ENCODE measurements at places on chromosomes 1 and 21.
A peak's percentile ranks its signal among the peaks of the same experiment; 100 is the strongest.

DNA sequence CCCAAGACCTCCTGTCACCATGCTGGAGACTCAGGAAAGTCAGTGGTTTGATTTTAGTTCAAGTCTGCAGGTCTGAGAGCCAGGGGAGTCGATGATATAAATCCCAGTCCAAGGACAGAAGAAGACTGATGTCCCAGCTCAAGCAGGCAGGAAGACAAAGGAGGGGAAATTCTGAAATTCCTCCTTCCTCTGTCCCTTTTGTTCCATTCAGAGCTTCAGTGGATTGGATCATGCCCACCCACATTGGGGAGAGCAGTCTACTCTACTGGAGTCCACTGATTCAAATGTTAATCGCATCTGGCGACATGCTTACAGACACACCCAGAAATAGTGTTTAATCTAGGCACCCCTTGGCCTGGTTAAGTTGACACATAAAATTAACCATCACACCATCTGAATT lies 7.2 kb upstream of the ADAMTS1 start:
- DNase-seq: no peak

DNA sequence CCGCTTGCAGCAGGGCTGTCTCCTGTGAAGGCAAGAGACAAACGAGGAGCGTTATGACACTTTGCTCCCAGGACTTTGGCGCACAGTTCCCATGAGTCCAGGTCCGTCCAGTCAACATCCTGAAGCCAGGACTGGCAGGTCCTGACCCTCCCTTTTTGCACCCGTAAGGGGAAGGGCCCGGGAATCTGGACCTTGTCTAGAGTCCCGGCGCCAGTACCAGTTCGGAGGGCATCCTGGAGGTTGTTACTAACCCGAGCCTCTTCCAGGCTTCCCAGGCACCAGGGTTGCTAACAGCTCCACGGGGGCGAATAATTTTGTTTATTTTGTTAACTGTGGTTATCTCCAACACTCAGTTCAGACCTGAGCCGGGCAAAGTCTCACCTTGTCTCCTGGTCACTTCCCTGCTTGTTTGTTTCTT lies 682 bp upstream of the RWDD3 start:
- no peak for DNase-seq

DNA sequence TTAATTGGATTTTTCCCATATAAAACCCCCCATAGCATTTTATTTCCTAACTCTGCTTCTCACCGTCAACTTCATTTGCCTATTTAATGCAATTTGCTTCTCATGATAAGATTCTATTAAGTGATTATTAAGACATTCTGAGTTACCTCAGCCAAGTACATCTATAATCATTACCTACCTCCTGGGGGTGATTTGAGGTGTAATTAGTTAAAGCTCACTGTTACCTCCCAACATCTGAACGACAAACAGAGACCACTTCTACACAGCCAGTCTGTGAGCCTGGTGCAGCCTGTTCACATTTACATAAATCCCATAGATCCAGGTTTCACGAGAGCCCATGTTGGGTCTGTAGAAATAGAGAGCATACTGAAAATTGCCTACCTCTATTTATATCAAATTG lies 65.7 kb upstream of the SSX2IP start:
- DNase-seq: no peak

DNA sequence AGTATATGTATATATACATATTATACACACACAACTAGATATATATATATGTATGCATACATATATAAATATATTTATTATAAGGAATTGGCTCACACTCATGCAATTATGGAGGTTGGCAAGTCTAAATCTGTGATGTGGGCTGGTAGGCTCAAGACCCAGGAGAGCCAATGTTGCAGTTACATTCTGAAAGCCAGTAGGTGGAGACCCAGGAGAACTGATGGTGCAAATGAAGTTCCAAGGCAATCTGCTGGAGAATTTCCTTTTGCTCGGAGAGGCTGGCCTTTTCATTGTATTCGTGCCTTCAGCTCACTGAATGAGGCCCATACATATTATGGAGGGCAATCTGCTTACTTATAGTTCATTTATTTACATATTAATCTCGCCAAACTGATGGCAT lies 9.4 kb downstream of the IVL start:
- DNase-seq: no peak

- DNase-seq: no peak
These were observed 36.5 kb downstream of the CHRM3 start for GRCh38 chr1:239422818-239423217.

DNA sequence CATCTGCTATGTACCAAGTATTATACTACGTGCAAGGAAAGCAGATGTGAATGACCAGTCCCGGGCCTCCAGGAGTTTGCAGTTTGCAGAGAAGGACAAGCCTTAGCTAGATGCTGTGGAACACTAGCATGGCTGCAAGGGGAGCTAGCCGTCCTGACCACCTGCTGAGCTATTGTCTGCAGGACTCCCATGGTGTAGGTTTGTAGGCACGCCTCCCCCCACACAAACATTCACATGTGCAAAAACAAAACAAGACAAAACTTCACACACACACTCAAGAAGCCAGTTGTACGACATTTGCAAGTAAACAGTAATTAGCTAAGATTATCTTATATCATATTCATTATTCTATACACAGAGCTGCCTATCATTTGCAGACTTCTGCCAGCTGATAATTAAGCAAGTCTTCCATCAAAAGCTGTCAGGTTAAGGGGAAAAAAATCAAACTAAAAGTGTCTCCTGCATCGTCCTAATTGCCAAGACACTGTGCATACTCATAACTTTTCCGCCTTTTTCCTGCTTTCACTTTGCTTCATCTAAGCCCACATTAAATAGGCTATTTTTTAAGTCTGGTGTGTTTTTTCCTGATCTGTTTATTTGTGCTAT lies 10.7 kb upstream of the HNRNPU start:
- no peak for DNase-seq

- DNase-seq: no peak
These were observed 128.8 kb upstream of the COA6 start for GRCh38 chr1:234244482-234244881.

GRCh38 chr1:111593403-111594305 lies 25.9 kb upstream of the RAP1A start:
- DNase-seq: no peak

- peak; percentile 8 for DNase-seq
These were observed 3.7 kb upstream of the FNDC7 start for GRCh38 chr1:108708691-108709660.

DNA sequence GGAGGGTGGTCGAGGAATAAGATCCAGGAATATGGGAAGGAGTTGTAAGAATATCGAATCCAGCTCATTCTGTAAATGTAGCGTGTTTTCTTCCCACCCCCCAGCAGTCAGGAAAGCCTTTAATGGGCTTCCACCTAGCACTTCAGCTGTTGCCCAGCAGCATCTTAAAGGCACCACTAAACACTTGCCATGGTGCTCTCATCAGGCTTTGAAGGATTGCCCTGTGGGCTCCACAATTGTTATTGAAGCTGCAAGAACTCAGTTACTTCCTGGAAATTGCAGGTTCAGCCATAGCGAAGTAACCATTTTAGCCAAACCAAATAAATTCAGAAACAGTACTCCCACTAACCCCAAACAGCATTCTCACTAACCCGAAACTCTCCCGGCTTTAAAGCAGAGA lies 511.2 kb downstream of the PLPP3 start:
- DNase-seq: no peak

DNA sequence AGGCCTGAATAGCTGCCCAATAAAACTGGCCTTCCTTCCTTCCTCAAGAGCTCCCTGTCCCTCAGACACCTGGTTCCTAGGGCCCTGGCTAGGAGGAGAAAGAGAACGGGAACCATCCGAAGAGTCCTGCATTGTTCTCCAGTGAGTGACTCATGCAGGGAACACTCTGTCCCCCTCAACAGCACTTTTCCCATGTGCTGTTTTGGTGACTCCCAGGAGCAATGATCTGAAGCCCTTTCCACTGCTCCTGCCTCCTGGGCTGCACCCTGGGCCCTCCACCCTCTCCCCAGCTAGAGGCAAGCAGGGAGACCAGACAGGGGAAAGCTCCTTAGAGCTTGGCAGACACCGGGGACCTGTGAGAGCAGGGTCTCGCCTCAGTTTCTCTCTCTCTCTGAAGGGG lies 18.9 kb downstream of the TNNT2 start:
- DNase-seq: no peak

DNA sequence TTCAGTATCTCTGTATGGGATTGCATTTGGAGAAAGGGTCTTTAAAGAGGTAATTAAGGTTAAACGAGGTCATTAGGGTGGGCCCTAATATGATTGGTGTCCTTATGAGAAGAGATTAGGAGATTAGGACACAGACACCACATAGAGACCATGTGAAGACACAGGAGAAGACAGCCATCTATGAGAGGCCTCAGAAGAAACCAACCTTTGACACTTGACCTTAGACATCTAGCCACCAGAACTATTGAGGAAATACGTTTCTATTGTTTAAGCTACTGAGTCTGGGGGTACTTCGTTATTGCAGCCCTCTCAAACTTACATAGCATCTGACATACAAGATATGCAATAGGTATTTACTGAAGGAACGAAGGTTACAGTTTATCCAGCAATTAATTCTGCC lies 7.3 kb upstream of the VPS45 start:
- DNase-seq: no peak

DNA sequence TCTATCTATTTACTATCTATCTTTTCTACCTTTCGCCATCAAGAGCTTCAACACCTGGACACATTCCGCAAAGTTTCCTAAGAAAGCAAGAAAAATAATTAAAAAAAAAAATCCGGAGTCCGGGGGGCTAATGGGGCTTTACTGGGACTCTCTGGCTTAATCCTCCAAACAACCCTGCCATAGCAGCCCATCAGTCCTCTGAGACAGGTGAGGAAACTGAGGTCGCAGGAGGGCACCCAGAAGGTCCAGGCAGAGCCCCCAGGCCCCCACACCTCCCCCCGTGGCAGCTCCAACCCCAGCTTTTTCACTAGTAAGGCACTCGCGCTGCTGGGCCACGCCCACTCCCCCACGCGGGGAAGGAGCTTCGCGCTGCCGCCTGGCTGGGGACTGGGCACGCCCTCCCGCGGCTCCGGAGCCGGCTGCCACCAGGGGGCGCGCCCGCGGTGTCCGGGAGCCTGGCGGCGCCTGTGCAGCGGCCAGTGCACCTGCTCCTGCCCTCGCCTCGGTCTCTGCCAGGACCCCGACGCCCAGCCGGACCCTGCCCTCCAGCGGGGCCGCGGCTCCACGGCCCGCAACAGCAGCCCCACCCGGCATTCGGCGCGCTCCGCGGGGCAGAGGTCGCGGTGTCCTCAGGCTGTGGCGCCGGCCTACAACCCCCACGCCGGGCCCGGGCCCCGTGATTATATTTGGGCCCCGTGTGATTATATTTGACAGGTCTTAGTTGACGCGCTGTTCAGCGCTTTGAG lies 54.1 kb upstream of the SAMD11 start:
- DNase-seq: peak; percentile 68

DNA sequence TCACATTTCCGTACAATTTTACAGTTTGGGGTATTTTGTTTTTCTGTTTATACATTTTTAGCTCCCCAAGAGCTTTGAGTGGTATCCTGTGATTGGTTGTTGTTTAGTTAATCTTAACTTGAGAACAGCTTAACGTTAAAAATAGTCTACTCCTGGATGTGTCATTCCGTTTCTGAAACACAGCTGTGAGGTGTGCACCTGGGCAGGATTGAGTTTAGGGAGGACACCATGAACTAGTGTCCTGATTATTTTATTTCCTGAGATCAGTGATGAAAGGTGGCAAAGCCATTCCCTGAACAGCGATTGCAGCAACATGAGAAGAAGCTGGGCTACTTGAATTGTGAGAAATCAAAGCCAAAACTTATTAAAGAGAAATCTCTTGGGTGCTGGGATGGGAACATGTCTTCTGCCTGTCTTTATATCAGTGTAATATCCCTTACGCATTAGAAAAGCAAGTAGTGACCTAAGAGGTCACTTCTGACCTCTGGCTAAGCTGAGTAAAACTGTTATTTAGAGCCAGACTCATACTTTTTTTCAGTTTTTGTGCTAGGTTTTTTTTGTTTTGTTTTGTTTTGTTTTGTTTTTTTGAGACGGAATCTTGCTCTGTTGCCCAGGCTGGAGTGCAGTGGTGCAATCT lies 43.4 kb downstream of the ZBTB40 start:
- DNase-seq: no peak

DNA sequence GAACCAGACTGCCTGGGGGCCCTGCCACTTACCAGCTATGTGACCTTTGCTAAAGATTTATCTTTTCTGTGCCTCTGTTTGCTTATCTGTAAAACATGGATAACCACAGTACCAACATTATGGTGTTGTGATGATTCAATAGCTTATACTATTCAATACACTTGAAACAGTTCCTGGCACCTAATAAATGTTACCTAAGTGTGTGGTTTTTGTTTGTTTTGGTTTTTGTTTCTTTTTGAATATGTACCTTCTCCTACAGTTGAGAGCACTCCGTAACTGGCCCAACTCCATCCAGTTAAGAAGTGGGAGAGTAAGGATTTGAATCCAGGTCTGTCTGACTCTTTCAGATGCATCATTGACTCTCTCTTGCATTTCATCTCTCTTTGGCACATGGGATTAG lies 125.8 kb upstream of the C8B start:
- DNase-seq: no peak

- DNase-seq: no peak
These were observed 974.8 kb downstream of the ADGRL2 start for GRCh38 chr1:82775406-82776000.

GRCh38 chr1:230503726-230504125 lies 77.6 kb upstream of the PGBD5 start:
- DNase-seq: no peak

GRCh38 chr1:52479076-52479475 lies 73.8 kb downstream of the TUT4 start:
- no peak for DNase-seq

DNA sequence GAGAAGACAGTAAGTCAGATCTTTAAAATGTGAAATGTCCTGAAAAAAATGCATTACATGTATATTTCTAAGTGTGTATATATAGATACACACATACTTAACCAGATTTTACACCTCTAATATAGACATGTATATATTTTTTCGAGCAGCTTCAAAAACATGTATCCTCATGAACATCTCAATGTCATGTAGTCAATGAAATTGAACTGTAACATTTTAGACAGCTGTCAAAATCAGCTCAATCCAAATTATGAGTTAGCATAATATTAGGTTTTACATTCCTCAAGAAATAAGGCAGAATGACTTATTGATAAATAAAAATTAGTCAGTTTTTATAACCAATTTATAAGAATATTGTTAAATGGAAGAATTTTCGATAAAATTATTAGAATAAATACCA lies 665.7 kb downstream of the BRINP3 start:
- no peak for DNase-seq

- DNase-seq: peak; percentile 16
These were observed 29.3 kb downstream of the TNNT2 start for GRCh38 chr1:201348211-201348566.

GRCh38 chr1:198830412-198830811 lies 191.6 kb downstream of the PTPRC start:
- no peak for DNase-seq

- no peak for DNase-seq
These were observed 7.6 kb downstream of the FAM151A start for GRCh38 chr1:54615531-54616279.

GRCh38 chr1:56995414-56996100 lies 29.7 kb upstream of the C8B start:
- DNase-seq: no peak

DNA sequence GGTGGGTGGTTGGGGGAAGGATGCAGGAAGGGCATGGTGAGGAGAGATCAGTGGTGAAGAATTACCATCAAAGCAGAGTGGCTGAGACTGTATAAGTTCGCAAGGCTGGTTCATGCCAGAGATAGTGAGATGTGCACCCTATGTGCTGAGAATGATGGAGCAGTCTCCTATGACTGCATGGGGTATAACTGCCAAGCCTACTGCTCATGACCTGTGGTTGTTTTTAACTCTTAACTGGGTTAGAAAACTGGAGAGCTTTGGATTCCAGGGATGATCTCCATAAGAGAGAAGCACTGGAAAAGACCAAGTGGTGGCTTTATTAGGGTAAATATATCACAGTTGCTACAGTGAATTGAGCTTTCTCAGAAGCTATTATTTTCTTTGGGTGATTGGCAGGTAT lies 16.2 kb downstream of the WNT2B start:
- DNase-seq: no peak
